ENCODE measurements at places on chromosomes 2 and 18.

GRCh38 chr2:163748420-163748819 lies 12.6 kb upstream of the FIGN start:
- DNase-seq, result no peak

DNA sequence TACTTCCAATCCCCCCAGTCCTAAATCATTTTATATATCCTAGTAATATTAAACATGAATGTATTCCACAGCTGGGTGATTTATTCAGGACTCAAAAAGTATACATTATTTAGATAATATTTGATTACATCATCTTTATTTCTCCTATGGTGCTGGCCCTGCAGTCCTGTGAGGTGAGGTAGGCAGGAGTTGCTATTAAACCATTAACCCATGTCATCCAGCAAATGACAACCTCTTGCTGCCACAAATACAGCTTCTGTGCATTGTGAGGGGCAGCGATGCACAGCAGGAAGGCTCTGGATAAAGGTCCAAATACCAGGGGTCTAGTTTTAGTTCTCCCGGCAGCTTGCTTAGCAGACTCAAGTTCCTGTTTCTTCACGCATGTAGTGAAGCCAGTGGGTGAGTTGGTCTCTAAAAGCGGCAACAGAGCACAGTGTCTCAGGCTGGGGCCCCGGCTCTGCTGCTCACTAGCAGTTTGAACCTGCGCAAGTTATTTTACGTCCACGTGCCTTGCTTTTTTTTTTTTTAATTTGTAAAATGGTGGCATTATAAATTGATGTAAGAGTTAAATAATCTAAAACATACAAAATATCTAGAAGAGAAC lies 36.1 kb downstream of the INSIG2 start:
- no peak for DNase-seq

DNA sequence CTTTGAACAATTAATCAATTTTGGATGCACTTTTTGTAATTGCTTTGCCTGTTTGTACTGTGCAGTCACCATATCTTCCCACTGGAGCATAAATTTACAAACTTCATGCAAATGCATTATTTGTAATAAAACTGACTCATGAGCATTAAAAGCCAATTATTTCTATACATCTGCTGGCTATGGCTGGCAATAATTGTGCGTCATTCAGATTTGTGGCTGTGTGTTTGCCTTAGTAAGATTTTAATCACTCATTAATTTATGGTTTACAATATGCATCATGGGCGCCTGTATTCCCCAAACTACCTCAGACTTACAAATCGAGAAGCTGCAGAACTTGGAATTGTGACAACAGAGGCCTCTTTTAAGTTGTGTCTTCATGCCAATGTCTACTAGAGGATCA lies 132.4 kb upstream of the TRIB2 start:
- no peak for DNase-seq

DNA sequence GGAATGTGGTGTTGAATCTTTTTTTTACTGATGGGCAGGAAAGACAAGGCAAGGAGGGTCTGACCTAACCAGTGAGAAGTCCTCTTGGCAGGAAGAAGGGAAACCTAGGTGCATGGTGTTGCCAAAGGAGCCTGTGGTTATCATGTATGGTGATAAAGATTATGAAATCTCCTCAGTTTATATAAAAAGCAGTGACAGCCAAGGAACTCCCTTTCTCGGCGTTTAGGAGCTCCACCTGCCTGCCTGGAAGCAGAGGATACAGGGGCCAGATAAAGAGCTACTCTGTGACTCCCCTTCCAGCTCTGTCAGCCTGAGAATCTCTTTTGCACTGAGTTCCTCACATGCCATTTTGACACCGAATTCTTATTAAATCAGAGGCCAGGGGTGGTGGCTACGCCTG lies 26.1 kb downstream of the COLEC12 start:
- no peak for DNase-seq

- DNase-seq, result no peak
Measured at GRCh38 chr2:176702131-176702530, 432.9 kb downstream of the MTX2 start.

- no peak for DNase-seq
Measured at GRCh38 chr2:39094717-39095363, 26.0 kb downstream of the SOS1 start.

GRCh38 chr2:48320742-48321141 lies 209.2 kb upstream of the STON1 start:
- no peak for DNase-seq

GRCh38 chr2:65299246-65299645 lies 71.6 kb downstream of the ACTR2 start:
- DNase-seq, result peak; percentile 16

GRCh38 chr18:51134721-51135120 lies 62.8 kb downstream of the MEX3C start:
- DNase-seq, result no peak

GRCh38 chr2:194714541-194714940 lies 942.5 kb upstream of the SLC39A10 start:
- no peak for DNase-seq

GRCh38 chr18:56291294-56291693 lies 347.1 kb downstream of the TXNL1 start:
- DNase-seq, result no peak

DNA sequence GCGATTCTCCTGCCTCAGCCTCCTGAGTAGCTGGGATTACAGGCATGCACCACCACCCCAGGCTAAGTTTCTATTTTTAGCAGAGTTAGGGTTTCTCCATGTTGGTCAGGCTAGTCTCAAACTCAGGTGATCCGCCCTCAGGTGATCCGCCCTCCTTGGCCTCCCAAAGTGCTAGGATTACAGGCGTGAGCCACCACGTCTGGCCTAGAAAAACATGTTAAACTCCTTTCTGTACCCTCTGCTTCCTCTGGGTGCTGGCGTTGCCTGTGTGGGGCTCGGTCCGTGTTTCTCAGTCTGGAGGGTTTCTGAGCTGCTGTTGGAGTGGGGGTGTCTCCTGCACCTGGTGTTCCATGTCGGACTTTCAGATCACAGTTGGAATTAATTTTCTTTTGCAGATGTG lies 17.9 kb downstream of the LDLRAD4 start:
- DNase-seq, result no peak

- DNase-seq, result no peak
Measured at GRCh38 chr2:186129767-186130581, 356.1 kb upstream of the ZC3H15 start.
